ENCODE measurements at places on chromosomes 4 and X.
A peak's percentile ranks its signal among the peaks of the same experiment; 100 is the strongest.

DNA sequence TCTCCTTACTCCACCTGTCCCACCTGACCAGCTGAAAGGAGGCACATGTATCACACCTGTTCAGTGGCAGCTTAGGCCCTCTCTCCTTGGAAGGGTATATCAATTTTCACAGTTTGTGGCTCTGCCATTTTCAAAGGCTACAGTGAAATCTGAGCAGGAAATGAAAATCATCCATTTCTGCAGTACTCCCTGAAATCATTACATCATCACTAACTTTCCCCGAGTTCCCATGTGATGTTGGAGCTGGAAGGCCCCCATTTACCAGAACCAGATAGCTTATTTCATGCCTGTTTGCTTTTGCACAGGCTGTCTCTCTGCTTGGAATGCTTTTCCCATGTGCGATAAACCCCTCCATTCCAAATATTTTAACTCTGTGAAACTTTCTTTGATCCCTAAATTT lies 31.0 kb upstream of the STX18 start:
- DNase-seq: no peak

DNA sequence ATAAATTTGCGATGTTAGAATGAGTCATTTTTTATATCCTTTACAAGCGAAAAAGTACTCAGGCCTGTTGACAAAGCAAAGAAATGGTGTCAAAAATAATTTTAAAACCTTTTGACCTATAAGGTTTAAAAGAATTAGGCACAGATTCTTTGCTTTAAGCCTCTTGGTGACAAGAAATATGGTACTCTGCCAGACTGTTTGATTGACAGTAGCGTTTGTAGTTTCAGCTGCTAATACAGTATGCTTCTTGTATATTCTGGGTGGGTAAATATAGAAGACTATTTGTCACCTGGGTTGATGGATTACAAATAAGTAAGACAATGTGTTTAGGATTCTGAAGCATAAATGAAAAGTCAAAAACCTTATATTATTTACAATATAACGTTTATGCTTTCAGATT lies 193.1 kb upstream of the PITX2 start:
- DNase-seq: no peak

DNA sequence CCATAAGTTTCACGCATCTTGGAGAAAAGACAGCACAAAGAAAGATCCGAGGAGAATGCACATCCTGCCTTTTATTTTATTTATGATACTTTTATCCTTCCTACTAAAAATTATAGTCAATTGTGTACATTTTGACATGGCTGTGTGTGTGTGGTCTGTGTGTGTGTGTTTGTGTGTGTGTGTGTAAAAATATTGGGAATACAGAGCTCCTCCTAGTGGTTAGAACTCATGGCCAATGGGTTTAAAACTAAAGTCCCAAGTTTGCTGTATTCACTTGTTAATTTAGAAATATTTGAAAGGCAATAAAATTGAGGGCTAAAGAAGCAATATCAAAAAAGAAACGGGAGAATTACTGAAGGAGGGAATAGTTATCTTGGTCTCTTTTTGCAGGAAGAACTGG lies 47.5 kb downstream of the NKX6-1 start:
- DNase-seq: no peak

- DNase-seq: peak; percentile 2
These were observed 218.6 kb upstream of the HTR2C start for GRCh38 chrX:114365065-114365834.

DNA sequence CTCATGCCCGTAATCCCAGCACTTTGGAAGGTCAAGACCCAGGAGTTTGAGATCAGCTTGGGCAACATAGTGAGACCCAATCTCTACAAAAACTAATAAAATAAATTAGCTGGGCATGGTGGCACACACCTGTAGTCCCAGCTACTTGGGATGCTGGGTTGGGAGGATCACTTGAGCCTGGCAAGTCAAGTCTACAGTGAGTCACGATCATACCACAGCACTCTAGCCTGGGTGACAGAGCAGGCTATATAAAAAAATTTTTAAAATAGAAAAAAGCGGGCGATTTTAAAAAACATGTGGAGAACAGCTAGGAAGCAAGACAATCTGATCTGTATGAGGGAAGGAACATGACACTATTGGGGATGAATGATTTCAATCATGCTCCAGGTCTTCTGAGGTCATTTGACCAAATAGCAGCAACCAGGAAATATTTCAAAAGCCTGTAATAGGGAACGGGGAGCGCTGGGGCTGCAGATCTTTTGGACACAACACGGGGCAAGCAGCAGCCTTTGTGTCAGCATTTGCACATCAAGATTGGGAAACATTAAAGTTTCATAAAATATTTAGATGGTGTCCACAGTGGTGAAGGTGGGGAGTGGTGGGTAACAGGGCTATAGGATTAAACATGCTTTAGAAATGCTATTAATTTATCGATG lies 48.3 kb upstream of the GUCY1A1 start:
- no peak for DNase-seq

- peak; percentile 20 for DNase-seq
These were observed 8.8 kb upstream of the TLL1 start for GRCh38 chr4:165864271-165864670.

DNA sequence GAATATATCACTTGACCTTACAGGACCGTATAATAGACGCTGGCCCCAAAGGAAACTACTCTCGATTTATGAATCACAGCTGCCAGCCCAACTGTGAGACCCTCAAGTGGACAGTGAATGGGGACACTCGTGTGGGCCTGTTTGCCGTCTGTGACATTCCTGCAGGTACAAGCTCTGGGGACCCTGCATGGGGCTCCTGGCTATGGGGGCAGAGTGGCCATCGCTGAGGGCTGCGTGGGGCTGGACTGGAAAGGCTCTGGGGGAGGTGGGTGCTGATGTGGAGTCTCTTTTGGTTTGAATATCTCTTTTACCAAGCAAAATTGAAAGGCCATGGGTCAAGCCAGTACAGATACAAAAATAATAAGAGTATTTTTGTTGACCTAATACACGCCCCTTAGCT lies 33.9 kb downstream of the NELFA start:
- DNase-seq: no peak

Data from spinal cord (tissue), 10 donors.